ENCODE measurements at places on chromosomes 13 and 19. TPM values are rescaled to one million over a fixed set of nuclear protein-coding genes. Genes with fewer than 3 reads are reported as not detected.

GRCh38 chr13:22979952-22980351 is 200.8 kb upstream of the SGCG start:
- no peak for DNase-seq

DNA sequence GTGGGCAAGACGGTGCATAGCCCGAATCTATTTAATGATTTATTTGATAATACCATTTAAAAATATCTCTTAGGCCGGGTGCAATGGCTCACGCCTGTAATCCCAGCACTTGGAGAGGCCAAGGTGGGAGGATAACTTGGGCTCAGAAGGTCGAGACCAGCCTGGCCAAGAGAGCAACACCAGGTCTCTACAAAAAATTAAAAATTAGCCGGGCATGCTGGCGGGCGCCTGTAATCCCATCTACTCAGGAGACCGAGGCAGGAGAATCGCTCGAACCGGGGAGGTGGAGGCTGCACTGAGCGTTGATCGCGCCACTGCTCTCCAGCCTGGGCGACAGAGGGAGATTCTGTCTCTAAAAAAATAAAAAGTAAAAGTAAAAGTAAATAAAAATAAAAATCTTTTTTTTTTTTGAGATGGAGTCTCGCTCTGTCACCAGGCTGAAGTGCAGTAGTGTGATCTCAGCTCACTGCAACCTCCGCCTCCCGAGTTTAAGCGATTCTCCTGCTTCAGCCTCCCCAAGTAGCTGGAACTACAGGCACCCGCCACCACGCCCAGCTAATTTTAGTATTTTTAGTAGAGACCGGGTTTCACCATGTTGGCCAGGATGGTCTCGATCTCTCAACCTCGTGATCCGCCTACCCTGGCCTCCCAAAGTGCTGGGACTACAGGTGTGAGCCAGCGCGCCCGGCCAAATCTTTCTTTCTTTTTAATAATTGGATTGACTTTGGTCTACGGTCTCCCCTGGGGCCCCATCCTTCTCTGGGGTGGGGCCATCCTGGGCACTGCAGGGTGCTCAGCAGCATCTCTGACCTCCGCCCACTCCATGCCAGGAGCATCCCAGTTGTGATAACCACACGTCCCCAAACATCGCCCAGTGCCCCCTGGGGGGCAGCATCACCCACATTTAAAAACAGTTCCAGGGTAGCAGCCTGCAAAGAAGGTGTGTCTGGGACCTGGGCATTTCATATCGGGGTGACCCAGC is 90.7 kb downstream of the GNG7 start:
- DNase-seq = no peak

- DNase-seq = no peak
These were observed 2.2 kb downstream of the FLT1 start for GRCh38 chr13:28492569-28493367.

DNA sequence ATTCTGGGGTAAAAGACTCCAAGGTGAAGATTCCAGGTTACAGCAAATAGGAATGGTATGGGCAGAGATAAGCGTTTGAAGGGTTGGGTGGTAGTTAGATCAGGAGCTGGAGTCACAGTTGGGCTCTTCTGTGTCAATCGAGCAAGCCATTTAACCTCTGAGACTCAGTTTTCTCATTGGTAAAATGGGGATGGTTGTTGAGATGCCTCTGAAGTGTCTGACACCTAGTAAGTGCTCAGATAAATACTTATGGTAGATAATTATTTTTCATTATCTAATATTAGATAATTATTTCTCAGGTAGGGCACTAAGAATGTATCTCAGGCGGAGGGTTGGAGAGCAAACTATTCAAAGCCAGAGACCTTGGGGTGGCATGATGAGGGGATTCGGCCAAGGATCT is 7.8 kb downstream of the LTBP4 start:
- no peak for DNase-seq

GRCh38 chr13:44267980-44268379 is 105.6 kb upstream of the SERP2 start:
- DNase-seq = peak; percentile 46

- DNase-seq = no peak
These were observed 217.9 kb upstream of the RXFP2 start for GRCh38 chr13:31521435-31521834.

DNA sequence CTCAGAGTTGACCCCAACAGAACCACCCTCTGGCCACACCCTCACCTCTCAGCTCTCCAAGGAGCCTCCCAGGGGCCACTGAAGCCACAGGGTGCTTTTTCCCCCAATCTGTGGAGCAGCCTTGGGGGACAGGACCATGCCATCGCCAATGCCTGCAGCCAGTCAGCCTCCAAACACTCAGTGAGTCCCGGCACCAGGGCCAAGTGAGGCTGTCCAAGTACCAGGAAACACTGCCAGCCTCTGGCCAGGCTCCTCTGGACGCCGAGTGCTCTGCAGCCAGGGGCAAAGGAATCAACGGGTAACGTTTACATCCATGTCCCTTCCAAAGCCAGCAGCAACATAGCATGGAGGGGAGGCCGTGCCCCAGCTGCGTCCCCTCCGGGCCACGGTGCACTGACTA is 9.5 kb upstream of the COMP start:
- DNase-seq = no peak

DNA sequence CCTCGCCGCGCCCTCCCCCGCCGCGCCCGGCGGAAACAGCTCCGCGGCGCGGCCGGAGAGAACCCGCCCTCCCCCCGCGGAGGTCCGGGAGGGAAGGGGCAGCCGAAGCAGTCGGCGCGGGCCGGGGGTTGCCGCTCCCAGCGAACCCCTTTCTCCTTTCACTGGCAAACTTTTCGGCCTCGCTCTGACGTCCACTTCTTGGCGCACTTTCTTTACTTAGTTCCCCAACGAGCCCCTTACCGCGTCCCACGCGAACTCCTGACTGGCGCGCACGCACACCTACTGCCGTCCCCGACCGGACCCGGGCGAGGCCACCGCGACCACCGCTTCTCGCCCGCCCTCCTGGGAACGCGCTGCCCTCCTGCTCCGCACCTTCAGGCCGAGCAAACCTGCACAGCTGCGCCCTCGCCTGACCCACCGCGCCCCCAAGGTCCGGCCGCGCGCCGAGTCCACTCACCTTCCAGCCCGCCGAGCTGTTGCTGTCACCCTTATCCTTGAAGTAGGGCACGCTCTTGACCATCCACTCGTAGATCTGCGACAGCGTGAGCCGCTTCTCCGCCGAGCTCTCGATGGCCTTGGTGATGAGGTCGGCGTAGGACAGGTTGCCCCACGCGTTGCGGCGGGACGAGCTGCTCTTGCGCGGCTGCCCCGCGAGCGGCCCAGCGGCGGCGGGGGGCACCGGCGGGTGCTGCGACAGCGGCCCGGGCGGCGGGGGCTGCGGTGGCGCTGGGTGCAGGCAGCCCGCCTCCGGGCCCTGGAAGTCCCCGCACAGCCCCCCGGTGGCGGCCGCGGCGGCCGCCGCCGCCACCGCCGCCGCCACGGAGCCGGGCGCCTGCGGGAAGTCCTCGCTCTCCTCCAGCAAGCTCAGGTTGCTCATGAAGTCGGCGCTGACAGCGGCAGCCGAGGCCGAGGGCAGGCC is 1.1 kb downstream of the FOXO1 start:
- peak; percentile 52 for DNase-seq

DNA sequence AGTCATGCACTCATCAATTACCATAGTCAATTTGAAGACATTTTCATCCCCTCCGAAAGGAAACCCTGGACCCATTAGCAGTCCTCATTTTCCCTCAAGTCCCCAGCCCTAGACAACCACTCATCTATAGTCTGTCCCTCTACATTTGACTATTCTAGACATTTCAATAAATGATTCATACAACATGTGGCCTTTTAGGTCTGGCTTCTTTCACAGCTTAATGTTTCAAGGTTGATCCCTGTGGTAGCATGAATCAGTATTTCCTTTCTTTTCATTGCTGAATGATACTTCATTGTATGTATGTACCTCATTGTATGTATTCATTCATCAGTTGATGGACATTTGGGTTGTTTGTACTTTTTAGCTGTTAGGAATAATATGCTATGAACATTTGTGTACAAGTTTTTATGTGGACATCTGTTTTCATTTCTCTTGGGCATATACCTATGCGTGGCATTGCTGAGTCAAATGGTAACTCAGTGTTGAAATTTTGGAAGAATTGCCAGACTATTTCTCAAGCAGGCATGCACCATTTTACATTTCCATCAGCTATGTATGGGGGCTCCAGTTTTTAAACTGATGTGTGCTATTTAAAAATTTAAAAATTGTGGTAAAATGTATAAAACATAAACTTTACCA is 18.4 kb downstream of the SPATA13 start:
- peak; percentile 37 for DNase-seq

DNA sequence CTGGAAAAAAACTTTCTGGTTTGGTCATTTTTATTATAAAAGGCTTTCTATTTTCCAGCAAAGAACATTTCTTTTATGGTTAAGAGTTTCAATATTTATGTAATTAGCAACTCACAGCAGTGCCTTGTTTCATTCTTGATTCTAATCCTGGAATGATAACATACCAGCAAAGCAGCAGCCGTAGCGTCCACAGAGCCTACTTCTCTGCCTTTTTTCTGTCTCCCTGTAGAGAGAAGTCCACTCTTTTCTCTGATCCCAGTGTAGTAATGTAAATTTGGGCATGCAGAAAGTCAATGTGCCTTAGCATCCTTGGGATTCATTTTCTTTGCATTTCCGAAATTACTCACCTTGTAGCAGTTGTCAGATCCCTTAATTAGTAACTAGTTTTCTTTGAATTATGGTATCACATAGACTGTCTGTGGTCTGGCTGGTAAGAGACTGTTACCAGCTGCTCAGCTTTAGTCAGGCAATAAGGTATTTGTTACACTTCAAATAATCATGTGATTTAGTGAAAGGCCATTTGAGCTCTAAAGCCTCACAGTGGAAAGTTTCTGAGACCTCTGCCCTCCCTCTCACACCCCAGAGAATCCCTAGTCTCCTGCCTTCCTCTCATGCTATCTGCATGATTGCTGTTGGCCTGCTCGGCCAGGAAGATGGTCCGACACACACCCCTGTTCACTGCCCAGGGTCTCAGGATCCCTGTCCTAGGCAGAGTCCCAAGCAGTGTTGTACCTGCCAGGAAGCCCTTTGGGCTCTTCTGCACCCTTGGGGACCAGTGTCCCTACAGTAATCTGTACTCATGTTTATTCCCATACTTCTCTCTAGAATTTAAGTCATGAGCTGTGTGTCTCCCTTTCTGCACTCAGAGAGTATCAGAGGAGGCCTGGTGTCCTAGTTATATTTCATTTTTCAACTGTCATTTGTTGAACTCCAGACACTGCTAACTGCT is 86.3 kb downstream of the LRCH1 start:
- no peak for DNase-seq

- DNase-seq = no peak
These were observed 3.5 kb upstream of the ZIC5 start for GRCh38 chr13:99974939-99975561.

- DNase-seq = peak; percentile 11
These were observed 26.4 kb downstream of the BORA start for GRCh38 chr13:72754111-72754510.

DNA sequence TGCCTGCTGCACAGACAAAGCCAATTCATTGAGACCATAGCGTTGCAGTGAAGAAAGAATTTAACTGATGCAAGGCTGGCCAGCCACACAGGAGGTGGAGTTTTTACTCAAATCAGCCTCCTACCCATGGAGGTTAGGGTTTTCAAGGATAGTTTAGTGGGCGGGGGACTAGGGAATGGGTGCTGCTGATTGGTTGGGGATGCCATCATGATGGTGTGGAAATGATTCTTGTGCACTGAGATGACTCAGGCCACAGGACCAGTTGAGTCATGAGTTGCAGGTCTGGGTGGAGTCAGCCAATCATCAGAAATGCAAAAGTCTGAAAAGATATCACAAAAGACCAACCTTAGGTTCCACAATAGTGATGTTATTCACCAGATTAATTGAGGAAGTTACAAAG is 359.6 kb downstream of the FOXO1 start:
- peak; percentile 56 for DNase-seq

PLPP2 gene
- total RNA-seq = 42.8 TPM

ZNF382 gene
- total RNA-seq = 4.7 TPM

C2CD4C gene
- 0.33 TPM for total RNA-seq

POU2F2 gene
- total RNA-seq = 0.83 TPM

TMEM59L gene
- 0.89 TPM for total RNA-seq
